ENCODE measurements at places on chromosomes 3 and 15. TPM values are rescaled to one million over a fixed set of nuclear protein-coding genes. Genes with fewer than 3 reads are reported as not detected.

The IL12A gene
- not detected for total RNA-seq

The ABI3BP gene
- not detected for total RNA-seq

The C3orf49 gene
- not detected for total RNA-seq

The GOLGA6B gene
- not detected for total RNA-seq

The ALS2CL gene
- total RNA-seq, result 3.1 TPM

The CCDC39 gene
- not detected for total RNA-seq

The GP9 gene
- not detected for total RNA-seq

DNA sequence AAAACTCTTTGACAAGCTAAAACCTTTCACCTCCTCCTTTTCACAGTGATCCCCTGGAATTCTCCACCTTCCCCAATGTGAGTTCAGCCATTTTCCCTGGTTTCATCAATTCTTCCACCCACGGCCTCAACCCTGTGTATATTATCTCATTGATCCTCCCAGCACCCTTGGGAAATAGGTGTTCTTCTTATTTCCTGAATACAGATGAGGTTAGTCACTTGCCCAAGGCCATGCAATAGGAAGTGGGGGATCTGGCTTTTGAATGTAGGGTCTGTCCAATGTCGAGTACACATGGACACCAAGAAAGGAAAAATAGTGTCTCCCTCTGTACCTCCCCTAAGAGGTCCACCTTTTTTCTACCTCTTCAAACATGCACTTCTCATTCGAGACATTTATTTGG lies 262.8 kb upstream of the ST8SIA2 start:
- no peak for DNase-seq

DNA sequence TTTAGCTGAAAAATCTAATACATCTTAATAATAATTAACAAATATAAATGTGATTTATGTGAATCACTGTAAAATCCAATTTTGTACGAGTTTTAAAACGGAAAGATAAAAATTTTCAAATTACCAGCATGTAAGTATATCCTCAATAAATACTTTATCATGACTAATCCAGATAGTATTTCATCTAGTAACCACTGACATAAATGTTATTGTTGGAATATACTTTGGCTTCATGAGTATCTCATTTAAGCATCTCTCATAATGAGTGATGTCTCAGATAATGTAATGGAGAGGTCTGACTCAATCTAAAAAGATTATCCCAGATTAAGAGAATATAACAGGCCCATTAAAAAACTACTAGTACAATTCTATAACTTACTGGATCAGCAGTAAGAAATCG lies 216.3 kb downstream of the STAG1 start:
- no peak for DNase-seq

DNA sequence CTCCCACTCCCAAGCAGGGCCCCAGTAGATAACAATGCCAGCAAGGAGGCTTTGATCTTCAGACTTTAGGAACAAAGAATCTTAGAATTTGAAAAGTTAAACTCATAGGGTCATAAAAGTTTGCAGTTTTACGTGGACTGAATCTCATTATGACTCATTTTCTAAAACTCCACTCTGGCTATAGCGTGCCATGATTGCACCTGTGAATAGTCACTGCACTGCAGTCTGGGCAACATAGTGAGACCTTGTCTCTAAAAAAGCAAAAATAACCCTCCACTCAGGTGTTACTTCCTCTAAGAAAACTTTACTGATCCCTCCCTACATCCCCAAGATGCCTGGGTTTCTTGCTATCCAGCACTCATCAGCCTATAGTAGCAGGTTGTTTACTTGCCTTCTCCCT lies 104.5 kb downstream of the IL20RB start:
- no peak for DNase-seq

DNA sequence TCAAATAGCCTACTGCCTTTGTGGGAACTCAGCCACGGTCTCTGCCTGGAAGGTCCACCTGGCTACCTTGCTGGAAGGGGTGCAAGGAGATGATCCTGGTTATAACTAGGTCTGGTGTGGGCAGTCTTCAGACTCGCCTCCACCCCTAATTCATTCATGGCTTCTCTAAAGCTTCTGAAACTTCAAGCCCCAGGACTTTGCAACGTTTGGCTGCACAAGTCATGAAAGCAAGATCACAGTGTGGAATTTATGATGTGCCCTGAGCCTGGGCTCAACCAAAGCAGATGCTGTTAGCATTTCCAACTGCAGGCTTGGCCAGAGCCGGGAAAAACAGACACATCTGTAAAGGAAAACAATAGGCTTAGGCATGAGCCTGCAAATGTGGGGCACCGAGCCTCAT lies 200.4 kb upstream of the WNT5A start:
- DNase-seq, result no peak

DNA sequence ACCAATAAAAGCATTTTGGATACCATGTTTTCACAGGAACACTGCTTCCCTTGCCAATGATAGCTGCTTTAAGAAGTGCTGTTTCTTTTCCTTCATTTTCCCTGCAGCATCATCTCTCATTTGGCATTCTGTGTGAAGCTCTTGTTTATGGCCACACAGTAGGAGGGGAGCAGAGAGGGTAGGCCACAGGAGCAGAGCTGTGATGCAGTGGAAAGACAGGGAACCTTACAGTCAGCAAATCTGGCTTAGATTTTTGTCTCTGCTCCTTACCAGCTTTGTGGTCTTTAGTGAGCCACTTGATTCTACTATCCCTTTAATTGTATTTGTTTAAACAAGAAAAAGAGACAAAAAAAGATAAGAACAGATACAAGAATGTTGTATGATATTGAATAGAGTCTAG lies 138.7 kb downstream of the RPL22L1 start:
- DNase-seq, result no peak

DNA sequence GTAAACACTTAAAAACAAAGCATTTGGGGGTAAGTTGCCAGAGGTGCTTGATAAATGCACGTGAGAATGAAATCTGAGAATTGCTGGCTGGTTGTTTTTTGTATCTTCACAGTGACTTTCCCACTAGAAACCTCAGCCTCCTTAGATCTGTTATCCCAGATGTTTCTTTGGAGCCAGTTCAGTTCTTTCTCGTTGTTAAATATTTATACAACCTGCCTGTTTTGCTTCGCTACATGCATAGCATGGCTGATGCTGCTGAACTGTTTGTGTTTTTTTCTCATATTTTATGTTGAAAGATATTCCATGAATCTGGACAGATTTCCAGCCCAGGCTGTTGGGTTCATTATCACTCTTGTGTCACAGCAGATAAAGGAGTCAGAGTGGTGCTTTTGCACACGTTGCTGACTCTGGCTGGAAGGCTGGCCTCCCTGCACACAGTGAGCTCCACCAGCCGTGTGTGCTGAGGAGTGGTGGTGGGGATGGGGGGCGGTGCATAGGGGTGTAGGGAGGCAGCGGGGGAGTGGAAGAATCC lies 80.2 kb downstream of the ARNT2 start:
- no peak for DNase-seq

DNA sequence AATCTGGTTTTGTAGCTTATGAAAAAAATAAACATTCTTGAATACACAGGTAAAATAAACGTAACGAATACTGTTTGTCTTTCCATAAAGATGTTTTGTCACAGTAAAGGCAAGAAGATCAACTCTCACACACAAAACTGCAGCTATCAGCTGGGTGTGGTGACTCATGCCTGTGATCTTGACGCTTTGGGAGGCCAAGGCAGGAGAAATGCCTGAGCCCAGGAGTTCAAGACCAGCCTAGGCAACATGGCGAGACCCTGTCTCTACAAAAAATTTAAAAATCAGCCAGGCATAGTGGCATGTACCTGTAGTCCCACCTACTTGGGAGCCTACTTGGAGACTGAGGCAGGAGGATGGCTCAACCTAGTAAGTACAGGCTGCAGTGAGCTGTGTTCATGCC lies 39.6 kb downstream of the CBLB start:
- DNase-seq, result peak; percentile 63

DNA sequence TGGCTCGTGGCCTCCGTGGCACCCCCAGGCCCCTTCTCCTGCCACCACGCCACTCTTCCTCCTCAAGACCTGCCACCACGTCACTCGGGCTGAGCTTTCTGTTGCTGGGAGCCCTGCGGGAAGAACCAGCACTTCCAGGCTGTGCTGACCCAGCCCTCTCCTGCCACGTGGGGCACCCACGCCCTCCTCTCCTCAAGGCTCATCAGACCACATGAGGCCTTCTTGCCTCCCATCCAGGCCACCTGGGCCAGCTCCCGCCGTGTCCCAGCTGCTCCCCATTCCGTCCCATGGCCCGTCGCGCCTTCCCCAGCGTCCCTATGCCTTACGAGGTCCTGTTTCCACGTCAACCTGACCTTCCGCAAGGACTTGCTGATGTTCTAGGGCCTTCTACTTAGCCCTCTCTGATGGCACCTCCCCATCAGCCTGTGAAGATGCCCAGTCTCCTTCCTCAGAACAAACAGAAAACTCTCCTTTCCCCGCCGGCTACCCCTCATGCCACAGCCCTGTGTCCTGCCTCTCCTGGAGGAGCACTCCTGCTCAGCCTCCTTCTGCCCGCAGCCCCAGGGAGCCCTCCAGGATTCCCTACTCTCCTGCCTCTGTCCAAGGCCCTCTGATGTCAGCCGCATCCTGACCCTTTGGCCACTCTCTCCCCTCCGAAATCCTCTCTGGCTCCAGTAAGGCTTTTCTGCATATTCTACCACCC lies 71.1 kb upstream of the BLM start:
- DNase-seq, result no peak

- no peak for DNase-seq
Observed at GRCh38 chr3:123791417-123791816, 92.7 kb downstream of the MYLK start.

- no peak for DNase-seq
Observed at GRCh38 chr3:71384388-71384787, 199.1 kb downstream of the FOXP1 start.

- DNase-seq, result no peak
Observed at GRCh38 chr3:2096216-2096615, 2.5 kb upstream of the CNTN4 start.

- no peak for DNase-seq
Observed at GRCh38 chr3:94036909-94037507, 8.6 kb upstream of the STX19 start.

DNA sequence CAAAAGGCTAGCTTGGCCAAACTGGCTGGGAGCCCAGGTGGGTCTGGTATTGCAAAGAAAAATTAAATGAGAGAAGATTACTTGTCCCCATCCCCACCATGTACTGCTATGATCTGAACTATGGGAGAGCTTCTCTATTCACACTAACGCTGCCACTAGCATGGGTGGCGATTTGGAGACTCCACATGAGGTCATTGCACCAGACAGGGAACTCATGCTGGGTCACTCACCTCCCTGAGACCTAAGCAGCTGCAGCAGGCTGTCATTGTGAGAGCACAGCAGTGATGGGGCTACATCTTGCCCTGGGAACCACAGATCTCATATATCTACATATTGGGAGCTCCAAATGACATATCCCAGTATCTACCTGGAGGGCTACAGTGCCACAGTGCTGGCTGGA lies 36.3 kb upstream of the NECTIN3 start:
- DNase-seq, result no peak
